ENCODE measurements at places on chromosomes 4 and X.
A peak's percentile ranks its signal among the peaks of the same experiment; 100 is the strongest.

DNA sequence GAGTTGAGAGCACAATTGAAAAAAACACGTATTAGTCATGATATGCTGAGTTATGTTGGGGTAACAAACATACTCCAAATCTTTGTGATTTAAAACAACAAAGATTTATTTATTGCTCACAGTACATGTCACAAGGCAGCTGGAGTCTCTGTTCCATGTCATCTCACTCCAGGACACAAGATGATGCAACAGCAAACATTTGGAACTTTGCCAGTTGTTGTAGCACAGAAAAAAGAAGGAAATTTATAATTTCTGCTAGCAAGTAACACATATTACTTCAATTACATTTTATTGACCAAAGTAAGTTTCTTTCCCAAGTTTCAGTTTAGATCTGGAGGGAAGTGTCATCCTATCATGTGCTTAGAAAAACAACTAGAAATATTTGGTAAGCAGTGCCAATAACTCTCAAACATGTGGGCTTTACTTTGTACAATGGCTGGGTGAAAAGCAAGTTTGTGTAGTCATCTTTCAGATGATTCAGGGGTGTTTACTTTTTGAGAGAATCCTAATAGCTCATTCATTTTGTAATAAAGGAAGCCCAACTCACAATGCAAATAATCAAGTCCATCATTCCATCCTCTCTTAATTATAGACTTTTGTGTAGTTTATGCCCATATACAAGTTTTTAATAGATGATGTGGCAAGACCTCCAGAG, 452.3 kb downstream of the ZIC3 start:
- DNase-seq, result no peak

DNA sequence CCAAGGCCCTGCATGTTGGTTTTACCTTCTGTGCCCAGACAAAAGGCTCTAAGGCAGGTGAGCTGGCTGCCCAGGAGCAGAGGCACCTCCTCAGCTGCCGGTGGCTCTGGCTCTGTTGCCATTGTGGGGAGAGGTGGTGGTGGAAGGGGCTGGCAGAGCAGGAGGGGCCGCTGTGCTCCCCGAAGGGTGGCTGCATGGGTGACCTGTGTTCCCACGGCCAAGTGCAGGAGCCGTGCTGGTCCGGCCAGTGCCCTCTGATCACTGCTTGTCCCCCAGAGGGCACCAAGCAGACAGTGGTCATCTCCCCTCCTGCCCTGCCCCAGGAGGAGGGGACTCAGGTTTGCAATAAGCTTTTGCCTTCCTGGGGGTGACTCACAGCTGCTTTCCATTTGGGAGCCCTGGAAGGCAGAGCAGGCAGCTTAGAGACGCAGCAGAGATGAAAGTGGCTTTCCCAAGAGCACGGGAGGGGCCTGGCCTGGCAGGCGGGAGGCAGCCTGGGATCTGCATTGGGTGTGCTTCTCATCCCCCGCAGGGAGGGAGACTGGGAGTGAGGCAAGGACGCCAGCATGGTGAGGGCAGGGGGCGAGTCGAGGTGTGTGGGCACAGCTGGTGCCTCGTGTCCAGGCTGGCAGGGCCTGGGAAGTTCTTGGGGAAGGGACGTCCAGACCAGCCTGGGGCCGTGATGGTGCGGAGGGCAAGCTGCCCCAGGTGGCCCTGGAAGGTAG, 28.7 kb downstream of the DOK7 start:
- DNase-seq, result no peak

DNA sequence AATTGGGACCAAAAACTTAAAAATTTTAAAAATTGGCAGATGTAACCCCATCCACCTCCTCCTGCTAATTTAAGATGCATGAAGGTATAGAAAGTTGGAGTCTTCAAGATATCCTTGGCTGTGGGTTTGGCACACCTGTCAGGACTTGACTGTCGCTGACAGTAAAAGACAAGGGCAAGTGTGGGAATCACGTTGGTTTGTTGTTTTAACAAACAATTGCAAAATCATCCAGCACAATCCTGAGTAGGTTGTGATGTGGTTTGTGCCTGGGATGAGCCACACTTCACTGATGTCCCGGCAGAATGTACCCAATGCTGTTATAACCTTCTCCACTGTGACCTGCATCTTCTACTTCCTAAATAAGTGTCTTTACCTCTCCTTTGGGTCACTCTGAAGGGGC, 24.0 kb downstream of the HOPX start:
- no peak for DNase-seq

GRCh38 chr4:102285831-102286230, 59.5 kb downstream of the SLC39A8 start:
- no peak for DNase-seq

- no peak for DNase-seq
Observed at GRCh38 chr4:151555151-151555945, 146.4 kb downstream of the FHIP1A start.

GRCh38 chrX:129934461-129934860, 28.5 kb downstream of the UTP14A start:
- DNase-seq, result no peak

DNA sequence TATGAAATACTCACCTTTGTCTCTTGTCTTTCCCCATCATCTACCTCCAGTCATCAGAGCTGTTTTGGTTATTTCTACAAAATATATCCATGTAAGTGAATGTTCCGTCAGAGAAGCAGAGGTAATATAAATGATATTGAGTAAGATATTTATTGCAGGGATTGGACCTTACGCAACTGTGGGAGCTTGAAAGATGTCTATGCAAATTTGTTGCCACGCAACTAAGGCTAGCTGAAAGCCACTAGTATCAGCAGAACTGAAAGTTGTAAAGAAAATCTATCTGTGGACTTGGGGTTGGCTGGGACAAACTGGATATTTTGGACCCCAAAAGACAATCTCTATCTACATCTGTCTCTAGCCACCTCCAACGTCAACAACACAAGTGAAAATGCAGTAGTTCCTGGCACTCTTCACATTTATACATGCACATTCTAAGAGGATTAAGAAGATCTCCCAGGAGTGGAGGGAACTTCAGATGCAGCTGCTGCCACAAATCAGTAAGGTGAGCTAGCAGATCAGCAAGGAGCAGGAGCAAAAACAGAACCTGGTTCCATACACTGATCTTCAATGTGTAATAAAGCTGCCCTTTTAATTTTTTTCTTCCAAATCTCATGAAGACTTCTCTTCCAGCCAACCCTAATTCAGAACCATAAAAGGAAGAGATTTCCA, 8.5 kb upstream of the CCSER1 start:
- no peak for DNase-seq

- no peak for DNase-seq
Observed at GRCh38 chrX:97229318-97229717, 345.6 kb downstream of the RPA4 start.

GRCh38 chr4:30380404-30380998, 339.7 kb upstream of the PCDH7 start:
- DNase-seq, result peak; percentile 94

DNA sequence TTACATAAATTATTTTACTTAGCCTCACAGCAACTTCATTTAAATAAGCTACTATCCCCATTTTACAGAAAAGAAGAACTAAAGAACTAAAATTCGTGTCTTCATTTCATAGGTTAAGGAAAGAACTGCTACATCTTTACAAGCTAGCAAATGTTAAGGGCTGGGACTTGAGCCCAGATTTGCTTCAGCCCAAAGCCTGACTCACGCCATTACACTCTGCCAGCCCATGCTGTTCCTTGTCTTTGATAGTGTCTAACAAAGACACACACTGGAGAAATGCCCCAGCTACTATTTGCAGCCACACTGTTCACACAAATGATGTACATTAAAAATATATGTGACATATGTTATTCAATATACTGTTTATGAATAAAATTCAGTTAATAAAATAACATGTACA, 29.0 kb upstream of the ERVMER34-1 start:
- no peak for DNase-seq

DNA sequence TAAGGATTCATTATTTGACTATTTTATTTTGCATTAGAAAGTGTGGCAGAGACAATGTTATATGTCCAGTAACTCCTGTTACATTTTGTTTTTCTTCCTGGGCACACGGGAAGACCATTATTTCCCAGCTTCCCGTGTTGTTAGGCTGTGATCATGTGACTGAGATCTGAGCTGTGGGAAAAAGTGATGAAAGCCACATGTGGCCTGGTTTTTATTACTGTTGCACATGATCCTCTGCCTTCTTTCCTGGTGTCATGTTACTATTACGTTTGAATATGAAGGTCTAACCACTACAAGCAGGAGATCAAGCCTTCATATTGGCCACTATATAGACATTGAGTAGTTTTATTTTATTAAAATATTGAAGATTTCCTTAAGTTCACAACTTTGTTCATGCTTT, 28.2 kb upstream of the MID1 start:
- DNase-seq, result no peak

DNA sequence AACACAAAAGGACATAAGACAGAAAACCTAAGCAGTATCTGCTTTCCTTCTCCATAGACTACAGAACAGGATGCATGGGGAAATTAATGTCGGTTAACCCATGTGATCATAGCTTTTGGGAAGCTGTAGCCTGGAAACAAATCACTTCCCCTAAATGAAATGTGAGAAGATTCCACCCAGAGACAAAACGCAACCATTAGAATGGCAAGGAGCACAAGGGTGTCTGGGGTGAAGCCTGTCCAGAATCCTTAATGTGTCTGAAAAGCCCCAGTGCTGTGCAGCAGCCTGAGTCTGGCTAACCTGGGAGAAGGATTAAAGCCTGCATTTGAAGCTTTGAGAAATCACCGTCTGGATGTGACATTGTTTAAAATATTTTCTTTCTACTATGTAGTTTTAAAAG, 213.3 kb downstream of the ANKRD50 start:
- DNase-seq, result peak; percentile 10

DNA sequence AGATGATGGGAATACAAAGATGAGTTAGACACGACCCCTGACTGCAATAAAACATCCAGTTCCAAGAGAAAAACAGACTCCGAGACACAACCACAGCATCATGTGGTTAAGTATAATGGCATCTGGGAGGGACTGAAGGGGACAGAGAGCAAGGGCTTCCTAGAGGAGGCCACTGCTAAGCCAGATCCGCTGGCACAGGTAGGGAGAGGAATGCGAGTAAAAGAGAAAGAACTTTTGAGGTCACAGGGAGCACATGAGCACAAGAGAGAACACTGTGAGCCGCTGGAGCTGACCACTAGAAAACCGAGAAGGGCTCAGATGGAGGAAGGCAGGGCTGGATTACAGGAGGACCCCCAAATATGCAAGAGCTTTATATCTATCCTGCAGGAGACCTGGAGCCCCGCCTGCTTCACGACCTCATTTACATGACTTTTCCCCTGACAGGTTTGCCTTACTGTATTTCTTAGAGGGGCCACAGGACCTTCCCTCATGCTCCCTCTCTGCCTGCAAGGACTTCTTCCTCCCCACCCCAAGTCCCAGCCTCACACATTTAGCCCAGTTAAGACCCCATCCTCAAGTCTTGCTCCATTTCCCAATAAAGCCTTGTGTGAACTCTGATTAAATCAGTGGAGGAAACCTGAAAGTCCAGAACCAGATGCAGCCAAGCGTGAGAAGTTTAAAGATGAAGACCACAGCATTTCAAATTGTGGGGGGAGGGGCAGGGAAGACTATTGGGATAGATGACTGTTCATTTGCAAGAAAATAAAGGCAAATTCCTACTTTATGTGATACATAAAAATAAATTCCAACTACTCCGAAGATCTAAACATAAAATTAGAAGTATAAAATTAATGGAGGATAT, 29.6 kb downstream of the MFAP3L start:
- DNase-seq, result peak; percentile 9

Measured in GM23338 (cell line).